ENCODE measurements at places on chromosomes 16 and 17.
A peak's percentile ranks its signal among the peaks of the same experiment; 100 is the strongest.

DNA sequence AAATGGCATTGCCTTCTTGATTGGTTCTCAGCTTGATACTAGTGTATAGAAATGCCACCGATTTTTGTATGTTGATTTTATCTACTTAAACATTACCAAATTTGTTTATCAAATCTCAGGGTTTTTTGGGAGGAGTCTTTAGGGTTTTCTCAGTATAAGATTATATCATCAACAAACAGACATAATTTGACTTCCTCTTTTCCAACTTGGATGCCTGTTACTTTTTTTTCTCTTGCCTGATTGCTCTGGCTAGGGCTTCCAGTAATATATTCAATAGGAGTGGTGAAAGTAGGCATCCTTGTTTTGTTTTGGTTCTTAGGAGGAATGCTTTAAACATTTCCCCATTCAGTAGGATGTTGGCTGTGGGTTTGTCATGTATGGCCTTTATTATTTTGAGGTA, 29.1 kb downstream of the EFCAB13 start:
- no peak for DNase-seq

DNA sequence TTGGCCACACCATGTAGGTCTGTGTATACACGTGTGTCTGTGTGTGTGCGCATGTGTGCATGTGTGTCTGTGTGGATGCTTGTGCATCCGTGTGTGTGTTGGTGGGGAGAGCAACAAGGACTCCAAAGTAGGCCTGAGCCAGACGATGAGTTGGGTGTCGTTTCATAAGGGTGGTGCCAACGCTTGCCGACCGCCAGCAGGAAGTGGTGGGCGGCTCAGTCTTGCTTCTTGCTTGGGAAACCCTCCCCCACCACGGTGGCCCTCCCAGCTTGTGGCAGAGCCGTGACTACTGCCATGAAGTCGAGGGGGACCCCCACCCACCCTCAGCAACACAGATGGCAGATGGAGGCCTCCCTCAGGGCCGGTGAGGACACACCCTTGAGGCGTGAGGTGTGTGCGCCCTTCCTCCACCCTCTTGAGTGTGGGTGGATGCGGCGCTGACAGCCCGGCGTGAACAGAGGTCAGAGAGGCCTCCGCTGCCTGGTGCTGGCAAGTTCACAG, 17.5 kb downstream of the SBK1 start:
- peak; percentile 87 for DNase-seq

DNA sequence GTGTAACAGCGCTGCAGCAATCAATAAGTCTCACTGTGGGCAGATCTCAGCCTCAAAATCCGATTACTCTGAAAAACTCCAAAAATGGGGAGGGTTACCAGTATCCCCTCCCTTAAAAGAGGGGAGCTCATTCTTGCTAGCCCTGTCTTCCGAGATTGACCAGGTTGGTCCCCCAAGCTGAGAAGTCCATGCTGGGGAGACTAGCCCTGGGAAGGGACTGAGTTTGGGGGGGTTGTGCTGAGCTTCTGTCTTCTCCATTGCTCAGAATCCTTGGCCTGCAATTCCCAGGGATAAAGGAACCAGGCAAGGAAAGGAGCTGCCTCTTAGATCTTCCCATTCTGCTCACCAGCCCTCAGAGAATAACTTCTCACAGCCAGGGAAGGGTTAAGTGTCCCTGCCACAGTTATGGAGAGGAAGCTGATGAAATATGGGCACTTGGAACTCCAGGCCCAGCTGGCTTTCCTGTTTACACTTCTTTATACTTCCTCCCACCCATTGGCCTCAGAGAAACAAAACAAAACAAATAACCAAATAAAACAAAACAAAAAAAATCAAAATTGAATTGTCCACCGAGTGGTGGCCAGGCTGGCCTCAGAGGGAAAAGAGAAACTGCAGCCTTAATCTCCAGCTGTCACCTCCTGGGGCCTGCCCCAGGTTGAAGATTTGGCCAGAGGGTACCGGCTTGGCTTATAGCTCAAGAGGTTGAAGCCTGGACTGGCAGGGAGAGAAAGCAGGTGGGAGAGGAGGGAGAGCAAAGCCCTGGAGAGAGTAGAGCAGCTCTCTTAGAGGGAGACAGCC, 2.6 kb downstream of the HOXB3 start:
- no peak for DNase-seq

DNA sequence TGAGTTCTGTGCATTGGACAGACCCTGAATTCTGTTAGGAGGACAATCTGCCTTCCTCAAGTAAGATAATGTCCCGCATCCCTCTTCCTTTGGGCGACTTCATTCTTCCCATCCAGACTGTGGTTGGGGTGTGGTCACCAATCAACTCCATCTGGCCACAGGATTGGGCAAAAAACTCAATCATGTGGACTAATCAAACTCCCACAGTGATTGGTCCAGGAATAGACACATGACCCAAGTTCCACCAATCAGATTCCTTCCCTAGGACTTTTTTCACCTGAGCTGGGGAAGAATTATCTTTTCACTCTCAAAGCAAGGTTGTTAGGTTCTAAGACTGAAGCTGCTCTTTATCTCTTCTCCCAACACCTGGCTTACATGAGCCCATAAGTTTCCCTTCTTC, 13.2 kb upstream of the NKD1 start:
- no peak for DNase-seq

DNA sequence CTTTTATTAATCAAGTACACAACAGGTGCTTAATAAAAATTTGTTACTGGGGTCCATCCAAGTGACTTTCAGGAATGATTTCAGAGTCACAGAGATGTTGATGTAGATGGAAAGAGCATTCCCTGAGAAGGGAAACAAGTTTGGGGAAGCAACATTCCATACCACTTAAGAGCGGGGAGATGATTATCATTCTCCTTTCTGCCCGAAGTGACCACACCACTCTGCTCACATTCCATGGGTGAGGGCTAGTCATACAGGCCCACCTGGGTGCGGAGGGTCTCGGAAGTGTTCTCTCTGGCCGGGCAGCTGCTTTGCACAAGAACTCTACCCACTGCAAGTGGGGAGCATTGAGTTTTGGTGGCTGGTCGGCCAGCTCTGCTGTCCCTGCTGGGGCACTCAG, 231.4 kb downstream of the SNX29 start:
- no peak for DNase-seq

DNA sequence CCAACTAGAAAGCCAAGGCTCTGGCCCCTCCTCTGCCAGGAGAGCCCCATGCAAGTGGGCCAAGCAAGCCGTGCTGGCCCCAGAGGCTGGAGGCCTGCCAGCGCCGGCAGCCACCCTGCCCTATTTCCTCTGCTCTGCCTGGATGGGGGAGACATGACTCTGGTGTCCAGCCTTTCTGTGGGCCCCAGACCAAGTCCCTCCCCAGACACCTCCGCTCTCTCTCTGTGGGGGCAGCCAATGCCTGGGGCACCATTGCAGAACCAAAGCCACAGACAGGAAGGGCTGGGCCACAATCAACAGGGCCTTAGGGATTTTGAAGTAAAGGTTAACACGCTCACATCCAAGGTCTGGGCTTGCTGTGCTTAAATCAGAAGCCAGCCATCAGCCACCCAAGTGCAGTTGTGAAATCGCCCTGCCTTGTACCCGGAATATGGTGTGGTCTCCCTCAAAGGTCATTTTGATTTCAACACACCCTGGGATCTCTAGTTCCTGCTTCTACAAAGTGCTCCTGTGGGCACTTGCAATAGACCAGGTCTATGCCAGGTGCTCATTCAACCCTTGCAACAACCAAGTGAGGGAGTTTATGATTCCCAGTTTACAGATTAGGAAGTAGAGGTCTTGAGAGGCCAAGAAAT, 63.5 kb upstream of the TEX2 start:
- DNase-seq, result no peak

DNA sequence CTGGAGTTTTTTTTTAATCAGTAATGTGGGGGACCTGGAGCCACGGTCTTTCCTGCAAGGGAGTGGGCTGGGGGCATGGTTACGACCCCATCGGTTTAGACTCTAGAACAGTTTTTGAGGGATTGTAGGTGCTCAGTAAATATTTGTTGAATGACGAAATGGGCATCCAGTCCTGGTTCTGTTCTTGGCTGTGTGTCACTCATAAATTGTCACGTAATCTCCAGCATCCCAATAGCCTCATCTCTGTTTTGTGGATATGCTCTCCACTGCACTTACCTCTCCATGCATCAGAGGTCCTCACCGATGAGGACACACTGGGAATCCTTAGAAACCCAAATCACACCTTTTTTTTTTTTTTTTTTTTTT, 497 bp upstream of the SLC38A7 start:
- DNase-seq, result no peak
